ENCODE measurements at places on chromosomes 4 and X.
A peak's percentile ranks its signal among the peaks of the same experiment; 100 is the strongest.

- DNase-seq: no peak
Measured at GRCh38 chr4:113837397-113837796, 75.9 kb upstream of the CAMK2D start.

- no peak for DNase-seq
Measured at GRCh38 chr4:189845145-189845846, 95.4 kb upstream of the FRG1 start.

GRCh38 chr4:75939890-75940691 lies 722 bp downstream of the NAAA start:
- DNase-seq: peak; percentile 70

GRCh38 chr4:102089850-102090621 lies 255.2 kb downstream of the SLC39A8 start:
- no peak for DNase-seq

DNA sequence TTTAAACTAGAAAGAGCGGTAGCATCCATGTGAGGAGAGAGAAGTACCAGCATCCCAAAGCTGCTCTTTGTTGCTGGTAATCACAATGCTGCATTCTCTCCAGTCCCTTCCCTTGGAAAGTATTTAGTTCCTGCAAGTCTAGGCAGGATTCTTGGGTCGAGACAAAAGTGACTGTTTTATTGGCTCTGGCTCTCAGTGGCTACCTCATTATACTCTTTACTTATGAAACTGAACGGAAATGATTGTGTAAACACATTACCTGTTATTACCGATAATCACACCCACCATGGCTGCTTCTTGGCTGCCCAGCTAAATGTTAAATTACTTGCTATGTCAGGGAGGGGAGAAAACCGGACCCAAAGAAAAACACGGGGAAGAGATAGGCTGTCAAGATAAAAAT lies 26.2 kb downstream of the ATXN3L start:
- DNase-seq: no peak

GRCh38 chr4:133647206-133647605 lies 498.1 kb downstream of the PCDH10 start:
- DNase-seq: no peak

DNA sequence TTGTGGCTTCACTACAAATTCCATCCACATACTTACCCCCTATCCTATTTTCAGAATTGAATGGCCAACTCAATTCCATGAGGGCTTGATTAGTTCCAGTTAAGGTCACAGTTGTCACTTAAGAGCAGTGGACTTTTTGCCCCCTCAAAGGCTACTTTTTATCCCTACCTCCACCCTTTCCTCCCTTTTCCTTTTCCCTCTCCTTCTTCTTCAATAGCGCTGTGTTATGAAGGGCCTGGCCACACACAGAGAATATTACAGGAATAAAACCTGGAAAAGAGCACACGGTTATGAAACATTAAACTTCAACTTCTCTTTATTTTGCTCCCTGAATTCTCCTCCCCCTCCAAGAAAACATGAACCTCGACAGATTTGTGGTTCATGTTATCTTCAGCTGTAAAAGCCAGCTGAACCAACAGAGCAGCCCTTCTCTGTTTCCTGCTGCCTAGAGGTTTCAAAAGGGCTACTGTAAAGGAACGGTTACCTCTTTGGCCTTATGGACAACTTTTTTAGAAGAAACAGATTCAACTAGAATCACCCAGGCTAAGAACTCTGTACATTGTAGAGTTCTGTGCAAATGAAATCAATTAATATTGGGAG lies 87.0 kb upstream of the RPL34 start:
- no peak for DNase-seq

DNA sequence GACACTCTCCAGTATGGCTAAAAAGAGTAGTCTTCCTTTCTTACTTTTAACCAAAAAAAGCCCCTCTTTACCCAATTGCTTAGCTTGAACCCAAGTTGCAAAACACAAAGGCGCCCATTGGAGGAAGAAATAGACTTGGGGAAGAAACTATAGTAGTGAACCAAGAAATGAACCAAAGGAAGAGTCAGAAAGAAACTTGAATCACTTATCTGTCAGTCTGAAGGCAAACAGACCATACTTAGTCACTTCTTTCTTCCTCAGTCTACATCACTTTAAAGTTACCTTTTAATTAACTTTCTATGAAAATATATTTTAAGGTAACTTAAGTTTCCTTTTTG lies 161.4 kb upstream of the GIMD1 start:
- no peak for DNase-seq

DNA sequence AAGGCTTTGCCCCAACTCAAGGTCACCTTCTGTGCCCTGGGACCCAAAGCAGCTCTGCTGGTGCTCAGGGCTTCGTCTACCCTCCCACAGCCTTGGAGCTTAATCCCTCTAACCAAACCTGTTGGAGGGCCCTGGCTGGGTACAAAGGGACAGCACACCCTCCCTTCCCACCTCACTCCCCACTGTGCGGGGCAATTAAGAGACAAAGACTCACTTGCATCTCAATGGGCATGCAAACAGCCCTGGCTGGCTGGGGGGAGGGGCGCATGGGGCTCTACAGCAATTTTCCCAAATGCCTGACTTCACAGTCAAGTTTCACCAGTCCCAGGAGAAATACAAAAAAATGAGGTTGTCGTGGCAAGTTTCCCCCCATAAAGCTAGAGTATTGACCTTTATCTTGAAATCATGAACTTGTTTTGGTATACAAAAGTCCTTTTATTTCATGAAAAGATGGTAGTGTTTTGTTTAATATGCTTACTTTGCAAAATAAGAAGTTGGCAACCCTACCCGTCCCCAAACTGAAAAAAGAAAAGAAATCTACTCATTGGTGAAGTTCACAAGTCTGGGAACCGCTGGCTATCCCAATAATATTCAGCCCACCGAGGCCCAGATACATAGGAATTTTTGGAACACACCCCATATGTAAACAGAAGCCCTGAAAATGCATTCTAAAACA lies 4.1 kb upstream of the CD99L2 start:
- DNase-seq: no peak

DNA sequence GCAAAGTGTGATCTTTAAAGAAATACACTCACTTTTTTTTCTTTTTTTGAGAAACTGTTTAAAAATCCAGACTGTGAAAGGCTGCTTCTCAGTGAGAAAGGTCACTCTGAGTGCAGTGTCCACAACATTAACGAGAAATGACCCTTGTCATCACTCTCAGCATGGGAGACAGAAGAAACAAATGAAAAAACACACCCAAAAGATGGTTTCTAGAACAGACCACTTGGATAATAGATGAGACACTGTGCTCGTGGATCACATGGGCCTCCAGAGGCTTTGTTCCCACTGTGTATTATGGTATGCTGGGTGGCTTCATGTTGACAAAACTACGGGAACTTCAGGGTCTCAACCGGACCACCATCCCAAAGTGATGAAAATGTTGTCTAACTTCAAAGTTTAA lies 64.9 kb downstream of the NEUROG2 start:
- no peak for DNase-seq

DNA sequence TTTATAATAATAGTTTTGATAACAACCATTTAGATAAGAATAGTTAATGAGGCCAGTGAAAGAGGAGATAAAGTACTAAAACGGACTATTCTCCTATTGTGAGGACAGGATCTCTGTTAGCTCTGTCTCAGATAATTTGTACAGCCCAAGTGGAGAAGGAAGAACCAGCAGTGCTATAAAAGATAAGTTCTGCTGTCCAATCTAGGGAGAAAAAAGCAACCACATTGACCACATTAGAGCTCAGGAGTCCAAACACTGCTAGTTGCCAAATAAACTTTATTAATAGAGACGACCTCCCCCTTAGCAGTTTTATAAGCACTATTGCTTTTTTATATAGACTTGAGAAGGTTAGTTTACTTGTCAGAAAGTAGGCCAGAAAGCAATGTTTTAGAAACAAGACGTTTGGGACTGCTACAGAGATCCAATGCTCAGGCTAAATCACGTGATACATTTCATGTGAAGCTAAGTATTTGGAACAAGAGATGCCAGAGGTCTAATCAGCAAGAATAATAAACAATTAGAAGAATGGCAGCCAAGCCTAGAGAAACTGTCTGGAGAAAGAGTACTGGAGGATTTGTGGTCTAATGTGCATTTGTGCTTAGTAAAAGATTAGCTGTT lies 15.9 kb downstream of the IL15 start:
- DNase-seq: no peak

GRCh38 chr4:176784816-176785215 lies 7.9 kb downstream of the VEGFC start:
- DNase-seq: no peak

DNA sequence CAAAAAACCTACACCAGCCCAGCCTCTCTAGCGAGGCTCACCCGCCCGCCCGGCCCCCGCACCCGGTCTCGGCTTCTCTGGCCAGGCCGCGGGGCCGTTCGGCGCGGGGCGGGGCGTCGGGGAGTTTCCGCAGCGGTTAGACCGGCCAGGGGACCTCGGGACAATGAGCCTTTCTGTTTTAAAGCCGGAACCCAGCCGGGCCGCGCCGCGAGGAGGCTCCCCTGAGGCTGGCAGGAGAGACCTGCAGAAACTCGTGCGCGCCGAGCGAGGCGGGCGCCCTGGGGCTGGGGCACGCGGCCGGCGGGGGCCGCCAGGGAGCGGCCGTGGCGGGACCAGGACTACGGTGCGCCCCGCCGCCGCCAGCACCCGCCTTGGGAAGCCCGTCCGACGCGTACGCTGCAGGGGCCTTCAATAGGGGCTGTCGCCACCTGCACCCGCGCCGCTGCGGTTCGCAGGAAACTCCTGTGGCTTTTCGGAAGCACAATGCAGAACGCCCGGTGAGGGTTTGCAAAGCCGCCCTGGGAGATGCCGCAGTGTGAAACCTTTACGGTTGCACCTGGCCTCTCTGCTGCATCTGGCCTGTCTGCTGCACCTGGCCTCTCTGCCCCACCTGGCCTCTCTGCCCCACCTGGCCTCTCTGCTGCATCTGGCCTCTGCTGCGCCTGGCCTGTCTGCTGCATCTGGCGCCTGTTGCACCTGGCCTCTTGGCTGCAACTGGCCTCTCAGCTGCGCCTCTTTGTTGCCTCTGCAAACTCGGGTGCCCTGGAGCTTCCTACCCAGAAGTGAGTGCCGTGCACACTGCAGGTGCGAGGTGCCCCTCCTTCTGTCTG lies 63.9 kb downstream of the TRAPPC11 start:
- peak; percentile 59 for DNase-seq

- no peak for DNase-seq
Measured at GRCh38 chr4:55866973-55867574, 13.6 kb downstream of the EXOC1 start.

DNA sequence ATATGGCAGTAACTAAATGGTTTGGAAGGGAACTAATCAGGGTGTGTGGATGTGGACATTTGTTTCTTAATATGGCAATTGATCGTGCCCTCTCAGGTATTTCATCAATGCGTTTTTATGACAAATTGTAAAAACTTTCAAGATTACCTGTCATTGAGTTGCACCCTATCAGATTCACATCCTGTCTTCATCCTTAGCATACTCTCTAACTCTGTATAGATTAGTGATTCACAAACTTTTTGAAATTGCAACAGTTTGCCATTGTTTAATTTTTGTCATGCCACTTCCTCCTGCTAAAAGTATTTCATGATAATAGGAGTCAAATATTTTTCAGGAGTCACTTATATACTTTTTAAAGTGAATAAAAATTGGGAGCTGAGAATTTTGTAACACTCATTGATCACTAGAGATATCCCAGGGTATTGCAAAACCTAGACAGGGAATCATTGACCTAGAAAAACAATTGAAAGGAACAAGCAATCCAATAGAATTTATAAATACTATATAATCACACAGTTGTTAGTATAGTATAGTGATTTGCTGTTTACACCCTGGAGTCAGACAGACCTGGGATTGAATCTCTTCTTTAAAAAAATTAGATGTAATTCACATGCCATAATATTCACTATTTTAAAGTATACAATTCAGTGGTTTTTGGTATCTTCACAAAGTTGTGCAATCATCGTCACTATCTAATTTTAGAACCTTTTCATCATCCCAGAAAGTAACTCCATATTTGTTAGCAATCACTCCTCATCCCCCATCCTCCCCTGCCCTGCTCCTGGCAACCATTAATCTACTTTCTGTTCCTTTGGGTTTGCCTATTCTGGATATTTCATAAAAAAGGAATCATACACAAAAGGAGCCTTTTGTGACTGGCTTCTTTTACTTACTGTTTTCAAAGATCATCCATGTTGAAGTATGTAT lies 8.9 kb downstream of the MID2 start:
- DNase-seq: no peak

- no peak for DNase-seq
Measured at GRCh38 chr4:42478946-42479345, 81.7 kb downstream of the SHISA3 start.

GRCh38 chr4:155383541-155383940 lies 6.8 kb upstream of the MAP9 start:
- no peak for DNase-seq

- DNase-seq: no peak
Measured at GRCh38 chrX:71910986-71911730, 513 bp downstream of the NHSL2 start.

DNA sequence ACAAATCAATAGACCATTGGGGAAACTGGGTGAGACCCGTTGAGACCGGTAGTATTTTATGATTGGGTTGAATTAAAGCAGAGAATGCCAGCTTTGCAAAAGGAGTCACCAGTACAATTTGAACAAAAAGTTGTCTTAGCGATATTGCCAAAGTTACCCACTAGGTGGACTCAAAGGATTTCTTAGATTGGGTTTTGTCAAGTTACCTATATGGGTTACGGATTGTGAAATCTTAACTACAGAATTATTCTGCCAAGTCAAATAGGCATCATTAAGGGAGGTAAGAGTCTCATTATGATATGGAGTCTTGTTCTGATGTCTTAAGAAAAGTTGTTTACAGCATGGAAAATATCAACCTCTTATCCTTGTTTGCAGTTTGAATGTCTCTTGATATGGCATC lies 15.0 kb upstream of the CT47A1 start:
- DNase-seq: no peak

GRCh38 chr4:165398570-165398969 lies 19.8 kb downstream of the CPE start:
- no peak for DNase-seq

DNA sequence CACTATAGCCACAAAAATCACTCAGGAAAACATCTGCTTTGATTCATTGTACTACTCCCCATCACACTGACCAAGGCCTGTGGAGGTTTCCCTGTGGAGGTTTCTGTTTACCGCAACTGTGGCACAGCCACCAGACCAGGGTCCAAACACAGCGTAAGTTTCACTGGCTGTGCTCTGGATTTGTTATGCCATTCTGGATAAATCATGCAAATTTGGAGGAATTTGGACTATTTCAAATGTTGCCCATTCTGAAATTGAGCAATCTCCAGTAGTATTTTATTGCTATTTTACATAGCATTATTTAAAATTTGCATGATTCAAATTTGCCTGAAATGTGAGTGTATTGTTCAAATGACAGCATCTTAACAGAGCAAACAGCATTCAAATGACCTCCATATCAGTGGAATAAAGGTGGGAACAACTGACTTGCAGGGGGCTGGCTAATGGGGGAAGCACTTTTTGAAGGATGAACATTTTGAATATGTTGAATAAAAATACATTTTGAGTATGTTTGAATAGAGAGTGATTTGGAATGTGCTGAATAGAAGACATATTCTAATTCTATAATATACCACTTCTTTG lies 66.1 kb upstream of the ACSL1 start:
- DNase-seq: no peak

DNA sequence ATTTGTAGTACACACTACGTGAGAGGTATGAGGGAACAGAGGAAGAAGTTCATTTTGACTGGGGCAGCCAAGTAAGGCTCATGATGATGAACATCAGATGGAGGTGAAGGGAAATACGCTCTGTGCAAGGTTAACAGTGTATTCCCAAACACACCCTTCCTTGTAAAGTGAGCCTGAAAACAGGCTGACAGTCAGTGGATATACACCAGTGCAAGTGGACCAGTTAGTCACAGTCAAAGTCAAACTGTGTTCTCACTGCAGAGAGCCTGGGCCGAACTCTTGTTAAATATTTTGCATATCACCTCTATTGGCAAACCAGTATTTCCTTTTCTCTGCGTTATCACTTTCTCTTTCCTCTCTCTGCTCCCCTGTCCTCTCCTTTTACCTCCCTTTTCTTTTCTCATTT lies 23.4 kb upstream of the RHOH start:
- DNase-seq: no peak
